A549 (cell line): ENCODE measurements at places on chromosomes 12 and 14. TPM values are rescaled to one million over a fixed set of nuclear protein-coding genes. Genes with fewer than 3 reads are reported as not detected.

DAO gene
- not detected in 3 replicates for polyA plus RNA-seq

TEX52 gene
- polyA plus RNA-seq = not detected in 3 replicates

FLVCR2 gene
- polyA plus RNA-seq = 3.1 to 3.9 TPM (median 3.6 TPM) in 3 replicates

NID2 gene
- 18.9 to 23.3 TPM (median 20.6 TPM) in 3 replicates for polyA plus RNA-seq

HOXC4 gene
- 2.8 to 4.0 TPM (median 3.5 TPM) in 3 replicates for polyA plus RNA-seq

ASB2 gene
- polyA plus RNA-seq = 0.07 to 0.16 TPM (median 0.10 TPM) in 3 replicates

XPOT gene
- polyA plus RNA-seq = 63.0 to 65.9 TPM (median 65.5 TPM) in 3 replicates

KCNH3 gene
- 1.7 to 2.2 TPM (median 1.8 TPM) in 3 replicates for polyA plus RNA-seq

AKAP5 gene
- 1.6 to 1.9 TPM (median 1.7 TPM) in 3 replicates for polyA plus RNA-seq

TSPAN8 gene
- not detected in 3 replicates for polyA plus RNA-seq

BRI3BP gene
- polyA plus RNA-seq = 21.6 to 25.9 TPM (median 23.5 TPM) in 3 replicates

HOXC9 gene
- polyA plus RNA-seq = 5.7 to 6.6 TPM (median 6.2 TPM) in 3 replicates

INTS13 gene
- polyA plus RNA-seq = 30.9 to 39.7 TPM (median 34.9 TPM) in 3 replicates

FAM181A gene
- not detected in 3 replicates for polyA plus RNA-seq

KSR2 gene
- polyA plus RNA-seq = 0.33 to 0.55 TPM (median 0.37 TPM) in 3 replicates

USP5 gene
- 75.3 to 78.2 TPM (median 76.9 TPM) in 3 replicates for polyA plus RNA-seq

FAM222A gene
- 3.0 to 3.3 TPM (median 3.2 TPM) in 3 replicates for polyA plus RNA-seq

CATSPERB gene
- polyA plus RNA-seq = not detected in 3 replicates

PLEKHD1 gene
- polyA plus RNA-seq = 0.03 to 0.05 TPM (median 0.04 TPM) in 3 replicates

ADAMTS20 gene
- polyA plus RNA-seq = not detected in 3 replicates

RAD51AP1 gene
- 26.5 to 32.1 TPM (median 30.6 TPM) in 3 replicates for polyA plus RNA-seq

OR9K2 gene
- not detected in 3 replicates for polyA plus RNA-seq

THTPA gene
- polyA plus RNA-seq = 21.0 to 24.0 TPM (median 23.9 TPM) in 3 replicates

TGFB3 gene
- 1.3 to 1.5 TPM (median 1.3 TPM) in 3 replicates for polyA plus RNA-seq

CCDC198 gene
- polyA plus RNA-seq = 7.1 to 8.1 TPM (median 7.8 TPM) in 3 replicates

CCDC197 gene
- not detected in 3 replicates for polyA plus RNA-seq

BRF1 gene
- polyA plus RNA-seq = 23.9 to 29.6 TPM (median 25.7 TPM) in 3 replicates

POMT2 gene
- 25.9 to 29.0 TPM (median 27.1 TPM) in 3 replicates for polyA plus RNA-seq

OR6C75 gene
- not detected in 3 replicates for polyA plus RNA-seq

PIWIL1 gene
- not detected in 3 replicates for polyA plus RNA-seq

PRPH gene
- 0.42 to 0.67 TPM (median 0.50 TPM) in 3 replicates for polyA plus RNA-seq

SERPINA12 gene
- not detected in 3 replicates for polyA plus RNA-seq

MYF5 gene
- not detected in 3 replicates for polyA plus RNA-seq

LIMA1 gene
- polyA plus RNA-seq = 9.0 to 12.0 TPM (median 10.1 TPM) in 3 replicates

SLC10A1 gene
- not detected in 3 replicates for polyA plus RNA-seq

CLEC14A gene
- not detected in 3 replicates for polyA plus RNA-seq

TMEM132C gene
- polyA plus RNA-seq = not detected in 3 replicates

CBLN3 gene
- 1.1 to 1.5 TPM (median 1.4 TPM) in 3 replicates for polyA plus RNA-seq

SLC22A17 gene
- polyA plus RNA-seq = 6.3 to 9.6 TPM (median 8.4 TPM) in 3 replicates

MANSC4 gene
- polyA plus RNA-seq = 0.12 to 0.16 TPM in 2 of 3 replicates, not detected in the other

MYO1H gene
- polyA plus RNA-seq = not detected in 3 replicates

SALL2 gene
- 1.9 to 3.5 TPM (median 3.5 TPM) in 3 replicates for polyA plus RNA-seq

TAS2R30 gene
- 0.11 TPM in 1 of 3 replicates, not detected in the others for polyA plus RNA-seq

DHH gene
- not detected in 3 replicates for polyA plus RNA-seq

SNAPC1 gene
- 22.3 to 24.5 TPM (median 22.8 TPM) in 3 replicates for polyA plus RNA-seq

BCL2L2 gene
- 24.7 to 25.4 TPM (median 25.2 TPM) in 3 replicates for polyA plus RNA-seq

C12orf56 gene
- polyA plus RNA-seq = 0.05 to 0.18 TPM in 2 of 3 replicates, not detected in the other

SMCO3 gene
- not detected in 3 replicates for polyA plus RNA-seq

KRT7 gene
- 3,055 to 3,652 TPM (median 3,189 TPM) in 3 replicates for polyA plus RNA-seq

DEGS2 gene
- polyA plus RNA-seq = 1.1 to 2.3 TPM (median 1.6 TPM) in 3 replicates

ALKBH2 gene
- polyA plus RNA-seq = 54.8 to 57.7 TPM (median 55.0 TPM) in 3 replicates

SPATS2 gene
- 34.6 to 37.7 TPM (median 34.9 TPM) in 3 replicates for polyA plus RNA-seq

DYRK4 gene
- 36.5 to 42.7 TPM (median 40.3 TPM) in 3 replicates for polyA plus RNA-seq

TMPRSS12 gene
- not detected in 3 replicates for polyA plus RNA-seq

KCNJ8 gene
- polyA plus RNA-seq = 0.60 to 0.79 TPM (median 0.68 TPM) in 3 replicates

PTPN6 gene
- 14.2 to 17.1 TPM (median 15.1 TPM) in 3 replicates for polyA plus RNA-seq
